ENCODE measurements at places on chromosomes 12 and 14. TPM values are rescaled to one million over a fixed set of nuclear protein-coding genes. Genes with fewer than 3 reads are reported as not detected.
A peak's percentile ranks its signal among the peaks of the same experiment; 100 is the strongest.

DNA sequence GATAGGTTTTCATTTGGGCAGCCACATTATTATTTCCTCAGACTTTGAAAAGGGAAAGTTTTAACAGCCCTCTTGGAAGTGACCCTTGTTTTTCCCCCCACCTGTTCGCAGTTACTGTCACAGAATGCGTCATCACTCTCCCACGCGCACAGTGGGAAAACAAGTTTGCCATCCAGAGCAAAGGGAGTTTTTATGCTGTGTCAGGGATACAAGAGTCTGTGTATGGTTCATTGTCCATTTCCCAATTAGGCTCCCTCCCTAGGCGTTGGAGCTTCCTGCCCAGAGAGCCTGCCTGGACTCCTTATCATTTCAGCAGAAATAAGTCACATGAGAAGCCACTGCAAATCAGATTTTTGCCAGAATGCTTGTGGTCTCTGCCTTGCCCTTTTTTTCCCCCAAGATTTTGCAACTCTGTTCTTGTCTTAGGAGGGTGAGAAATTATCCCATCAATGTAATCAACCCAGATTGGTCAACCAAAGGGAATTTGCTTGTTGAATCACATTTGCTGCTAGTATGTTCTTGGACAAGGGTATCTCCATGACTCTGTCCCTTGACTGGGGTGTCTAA lies 104.1 kb downstream of the IGF1 start:
- H3K4me3 ChIP-seq: no peak overlapping the region
- H3K27me3 ChIP-seq: no peaks in the 10 kb centered on the region

DNA sequence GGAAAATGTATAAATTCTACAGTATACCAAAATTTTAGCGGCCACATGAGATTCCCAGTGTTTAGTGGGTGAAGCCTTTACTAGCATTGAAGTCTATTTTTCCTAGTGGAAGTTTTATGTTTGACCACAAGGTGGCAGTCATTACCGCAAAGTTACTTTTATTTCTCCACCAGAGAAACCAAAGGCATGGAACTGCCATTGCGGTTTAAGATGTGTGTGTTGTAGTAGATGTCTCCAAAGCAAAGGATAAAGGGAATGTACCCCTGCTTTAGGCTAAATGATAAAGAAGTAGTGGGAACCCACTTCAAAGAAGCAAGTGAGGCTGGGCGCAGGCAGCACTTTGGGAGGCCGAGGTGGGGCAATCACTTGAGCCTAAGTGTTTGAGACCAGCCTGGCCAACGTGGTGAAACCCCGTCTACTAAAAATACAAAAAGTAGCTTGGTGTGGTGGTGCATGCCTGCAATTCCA lies 140.5 kb downstream of the PRKCH start:
- DNase-seq: no peak
- H3K36me3 ChIP-seq: peaks cover 6% of the 10 kb centered on the region
- no peak overlapping the region for H3K4me3 ChIP-seq
- H3K4me1 ChIP-seq: peaks cover 28% of the 10 kb centered on the region
- no peak overlapping the region for H3K27ac ChIP-seq

GRCh38 chr12:47095446-47096236 lies 15.9 kb upstream of the AMIGO2 start:
- no peaks in the 10 kb centered on the region for H3K36me3 ChIP-seq
- no peak for DNase-seq
- no peak overlapping the region for H3K4me3 ChIP-seq
- peaks cover 12% of the 10 kb centered on the region for H3K4me1 ChIP-seq
- no peak overlapping the region for H3K27ac ChIP-seq

- H3K36me3 ChIP-seq: no peaks in the 10 kb centered on the region
- no peak overlapping the region for H3K27ac ChIP-seq
- no peak overlapping the region for H3K4me3 ChIP-seq
Measured at GRCh38 chr12:113870035-113870434, 96.1 kb downstream of the RBM19 start.

DNA sequence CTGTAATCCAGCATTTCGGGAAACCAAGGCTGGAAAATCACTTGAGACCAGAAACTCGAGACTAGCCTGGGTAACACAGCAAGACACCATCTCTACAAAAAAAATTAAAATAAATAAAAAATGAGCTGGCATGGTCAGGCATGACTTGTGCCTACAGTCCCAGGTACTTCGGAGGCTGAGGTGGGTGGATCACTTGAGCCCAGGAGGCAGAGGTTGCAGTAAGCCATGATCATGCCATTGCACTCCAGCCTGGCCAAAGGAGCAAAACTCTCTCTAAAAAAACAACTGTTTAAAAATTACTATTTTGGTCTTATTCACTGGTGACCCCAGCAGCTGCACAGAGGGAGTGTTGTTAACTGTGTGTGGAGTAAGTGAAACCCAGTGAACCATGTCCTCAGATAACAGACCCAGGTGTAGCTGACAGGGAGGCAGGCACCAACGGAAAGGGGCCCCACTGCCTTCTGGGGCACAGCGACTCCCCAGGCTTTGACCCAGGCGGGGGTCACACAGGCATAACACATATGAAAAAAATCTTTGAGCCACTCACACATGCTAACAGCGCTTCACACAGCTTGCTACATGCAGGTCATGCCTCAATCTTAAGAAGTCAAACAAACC lies 12.1 kb downstream of the DDX54 start:
- no peaks in the 10 kb centered on the region for H3K27me3 ChIP-seq
- DNase-seq: no peak
- no peak overlapping the region for H3K4me3 ChIP-seq
- no peaks in the 10 kb centered on the region for H3K4me1 ChIP-seq

DNA sequence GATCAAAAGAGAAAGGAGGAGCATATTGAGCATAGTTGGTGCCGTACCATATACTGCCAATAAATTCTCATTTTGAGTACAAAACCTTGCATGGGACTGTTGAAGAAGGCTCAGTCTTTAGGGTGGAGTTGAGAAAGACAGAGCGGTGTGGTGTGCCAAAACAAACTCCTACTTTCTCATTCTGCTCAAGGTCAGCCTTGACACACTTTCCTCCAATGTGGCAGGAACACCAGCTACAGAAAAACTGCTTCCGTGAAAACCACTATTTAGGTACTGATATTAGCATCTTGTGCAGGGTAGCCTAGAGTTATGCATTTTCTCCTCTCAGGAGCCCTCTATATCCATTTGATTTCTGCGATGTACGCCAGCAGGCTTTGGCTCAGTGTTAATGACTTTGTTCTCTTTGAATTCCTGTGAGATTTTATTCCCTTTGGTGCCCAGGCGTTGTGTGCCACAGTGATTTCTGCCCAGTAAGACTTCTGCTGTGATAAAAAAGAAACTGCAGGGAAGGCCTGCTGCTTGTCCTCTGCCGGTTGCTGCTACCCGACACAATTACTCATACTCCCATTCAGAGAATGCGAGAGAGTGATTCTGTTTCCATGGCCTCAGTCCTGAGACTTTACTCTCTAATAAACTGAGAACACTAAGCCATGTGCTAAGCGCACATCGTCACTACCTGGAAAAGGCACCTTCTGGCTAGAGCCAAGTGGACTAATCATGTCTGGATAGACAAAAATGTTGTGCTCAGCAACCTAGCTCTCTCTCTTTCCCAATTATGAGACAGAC lies 88.3 kb upstream of the MDM1 start:
- peaks cover 5% of the 10 kb centered on the region for H3K4me1 ChIP-seq
- no peaks in the 10 kb centered on the region for H3K36me3 ChIP-seq
- no peak overlapping the region for H3K4me3 ChIP-seq
- no peak overlapping the region for H3K27ac ChIP-seq
- H3K27me3 ChIP-seq: no peaks in the 10 kb centered on the region
- no peak for DNase-seq

DNA sequence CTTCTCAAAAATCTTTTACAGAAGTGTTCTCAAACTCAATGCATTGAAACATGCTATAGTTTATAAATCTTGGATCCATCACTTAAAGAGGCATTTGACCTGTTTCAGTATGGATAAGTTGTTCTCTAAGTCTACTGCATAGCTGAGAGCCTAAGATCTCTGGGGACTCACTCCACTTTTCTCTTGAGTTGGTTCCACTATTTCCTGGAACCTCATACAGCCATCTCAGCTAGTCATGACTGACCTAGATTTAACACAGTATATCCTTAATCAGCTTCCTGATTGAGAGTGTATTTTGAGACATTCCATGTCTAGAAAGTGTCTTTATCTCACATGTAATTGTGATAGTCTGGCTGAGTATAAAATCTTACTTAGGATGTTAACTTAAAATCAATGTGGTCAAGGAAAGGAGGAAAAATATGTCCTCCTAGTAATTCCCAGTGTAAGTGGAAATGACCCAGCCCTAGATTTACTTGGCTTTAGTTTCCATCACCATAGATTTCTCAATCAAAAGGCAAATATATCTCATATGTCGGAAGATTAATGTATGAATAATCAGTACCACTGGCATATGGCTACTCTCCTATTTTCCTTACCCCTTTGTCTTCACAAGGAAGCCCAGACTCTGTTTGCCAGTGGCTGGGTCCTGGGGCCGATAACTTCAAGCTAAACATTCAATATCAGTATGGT lies 61.9 kb downstream of the KICS2 start:
- no peaks in the 10 kb centered on the region for H3K4me1 ChIP-seq
- no peaks in the 10 kb centered on the region for H3K36me3 ChIP-seq
- no peaks in the 10 kb centered on the region for H3K27me3 ChIP-seq
- no peak for DNase-seq
- H3K27ac ChIP-seq: no peak overlapping the region
- no peak overlapping the region for H3K4me3 ChIP-seq

DNA sequence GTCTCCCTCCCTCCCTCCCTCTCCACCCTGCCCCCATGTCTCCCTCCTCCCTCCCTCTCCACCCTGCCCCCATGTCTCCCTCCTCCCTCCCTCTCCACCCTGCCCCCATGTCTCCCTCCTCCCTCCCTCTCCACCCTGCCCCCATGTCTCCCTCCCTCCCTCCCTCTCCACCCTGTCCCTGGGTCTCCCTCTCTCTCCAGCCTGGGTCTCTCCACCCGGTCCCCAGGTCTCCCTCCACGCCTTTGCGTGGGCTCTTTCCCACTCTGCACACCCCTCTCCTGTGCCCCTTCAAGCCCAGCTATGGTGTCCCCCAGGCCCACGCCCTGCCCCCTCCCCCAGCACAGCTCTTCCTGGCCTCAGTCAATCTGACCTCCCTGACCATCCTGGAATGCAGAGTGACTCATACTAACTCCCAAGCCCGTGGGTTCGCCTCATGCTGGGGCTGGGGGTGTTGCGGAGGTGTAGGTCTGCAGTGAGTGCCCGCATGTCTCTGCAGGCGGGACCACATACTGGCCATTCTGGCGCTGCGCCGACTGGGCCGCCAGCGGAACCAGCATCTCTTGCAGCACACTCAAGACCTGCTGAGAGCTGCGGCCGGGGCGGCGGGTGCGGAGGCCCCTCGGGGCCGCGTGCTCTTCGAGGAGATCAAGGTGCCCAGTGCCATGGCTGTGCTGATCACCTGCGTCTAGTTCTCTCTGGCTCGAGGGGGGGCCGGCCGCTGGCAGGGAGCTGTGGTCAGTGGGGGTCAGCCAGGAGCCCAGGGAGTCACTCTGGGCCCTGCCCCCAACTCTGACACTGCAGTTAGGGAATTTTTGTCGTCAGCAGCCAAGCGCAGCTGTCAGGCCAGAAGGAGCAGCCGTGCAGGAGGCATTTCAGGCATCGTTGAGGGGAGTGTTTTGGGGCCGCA lies 13.5 kb upstream of the TNFAIP2 start:
- peaks cover under 1% of the 10 kb centered on the region for H3K27me3 ChIP-seq
- H3K36me3 ChIP-seq: no peaks in the 10 kb centered on the region
- no peak for DNase-seq
- no peak overlapping the region for H3K4me3 ChIP-seq
- peak overlapping the region; percentile 77 for H3K27ac ChIP-seq
- peaks cover 45% of the 10 kb centered on the region for H3K4me1 ChIP-seq

- DNase-seq: no peak
- no peaks in the 10 kb centered on the region for H3K4me1 ChIP-seq
- H3K27me3 ChIP-seq: no peaks in the 10 kb centered on the region
- H3K4me3 ChIP-seq: no peak overlapping the region
- no peak overlapping the region for H3K27ac ChIP-seq
Measured at GRCh38 chr12:96776908-96777307, 130.1 kb upstream of the NEDD1 start.

DNA sequence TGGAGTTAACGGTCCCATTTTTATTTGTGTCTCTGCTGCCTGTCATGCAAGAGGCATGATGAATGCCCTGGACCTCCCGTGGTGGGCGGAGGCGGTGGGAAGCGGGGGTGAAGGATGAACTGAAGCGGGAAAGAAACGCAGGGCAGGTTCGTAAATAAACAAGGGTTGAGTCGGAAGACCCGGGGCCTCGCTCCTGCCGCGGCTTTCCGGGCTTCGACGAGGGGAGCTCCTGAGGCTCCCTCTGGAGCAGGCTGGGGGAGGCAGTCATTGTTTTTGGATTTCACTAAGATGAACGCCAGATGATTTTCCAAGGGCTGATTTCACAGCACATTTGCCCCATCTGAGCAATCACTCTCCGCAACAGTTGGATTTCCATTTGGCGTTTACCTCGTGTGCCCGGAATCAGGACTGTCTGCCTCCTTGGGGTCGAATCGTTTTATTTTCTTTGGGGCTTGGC lies 130.2 kb downstream of the SLC38A6 start:
- H3K27me3 ChIP-seq: no peaks in the 10 kb centered on the region
- H3K4me3 ChIP-seq: no peak overlapping the region
- no peak overlapping the region for H3K27ac ChIP-seq
- no peaks in the 10 kb centered on the region for H3K36me3 ChIP-seq
- no peak for DNase-seq
- peaks cover 3% of the 10 kb centered on the region for H3K4me1 ChIP-seq

GNB3 gene
- 1.1 TPM for total RNA-seq

GRIN2B gene
- total RNA-seq: 0.27 TPM

ADGRD1 gene
- total RNA-seq: 124 TPM

SAMD4A gene
- total RNA-seq: 35.2 TPM

GPRC5A gene
- 890 TPM for total RNA-seq
